Caki2 (cell line): ENCODE measurements at places on chromosomes 4 and X.

GRCh38 chrX:8946563-8946962 lies 87.4 kb downstream of the FAM9B start:
- DNase-seq: no peak

DNA sequence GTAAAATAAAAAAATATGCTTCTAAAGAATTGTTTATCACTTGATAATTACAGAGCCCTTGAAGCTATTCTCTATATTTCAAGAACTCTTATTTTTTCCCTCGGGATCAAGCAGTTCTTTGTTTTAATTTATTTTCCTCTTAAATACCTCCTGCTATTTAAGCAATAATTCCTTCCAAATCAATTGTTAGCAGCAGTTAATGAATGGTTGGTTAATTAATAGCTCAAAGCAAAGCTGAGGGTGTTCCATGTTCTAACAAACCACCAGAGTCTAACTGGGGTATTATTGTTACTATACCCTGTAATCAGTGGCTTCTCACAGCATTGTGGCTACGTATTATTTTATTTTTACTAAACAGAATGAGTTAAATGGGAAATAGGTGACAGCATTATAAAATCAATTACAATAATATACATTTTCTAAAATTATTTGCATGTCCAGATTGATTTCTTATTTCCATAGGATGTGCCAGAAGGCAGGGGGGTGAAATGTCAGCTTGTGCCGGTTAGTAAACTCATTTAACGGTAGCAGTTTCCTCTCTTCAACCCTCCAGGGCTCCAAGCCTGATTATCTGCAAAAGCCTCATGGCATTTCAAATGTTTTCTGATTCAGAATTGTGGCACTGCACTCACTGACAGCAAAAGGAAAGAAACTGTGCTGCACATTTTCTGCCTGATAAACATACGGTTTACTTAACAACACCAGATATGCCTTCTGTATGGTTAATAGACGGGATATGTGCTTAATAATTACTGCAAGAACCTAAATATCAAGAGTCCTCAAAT lies 286.9 kb upstream of the EMCN start:
- no peak for DNase-seq

DNA sequence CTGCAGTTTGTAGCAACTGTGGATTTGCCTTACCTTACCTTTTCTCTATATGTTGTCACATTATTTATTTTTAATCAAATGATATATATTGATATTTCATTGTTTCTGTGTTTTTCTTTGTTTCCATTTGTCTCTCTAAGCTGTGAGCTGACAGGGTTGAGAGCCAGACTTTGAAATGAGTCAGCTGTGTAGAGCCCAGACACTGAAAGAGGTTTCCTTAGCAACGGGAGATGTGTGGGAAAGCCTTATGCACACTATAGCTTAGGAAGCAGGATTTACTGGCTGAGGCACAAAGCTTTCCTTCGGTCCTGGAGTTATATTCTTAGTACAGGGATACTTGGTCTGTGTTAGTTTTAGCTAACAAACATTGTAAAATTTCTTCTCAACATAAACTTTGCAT lies 192.2 kb downstream of the FGF13 start:
- no peak for DNase-seq

DNA sequence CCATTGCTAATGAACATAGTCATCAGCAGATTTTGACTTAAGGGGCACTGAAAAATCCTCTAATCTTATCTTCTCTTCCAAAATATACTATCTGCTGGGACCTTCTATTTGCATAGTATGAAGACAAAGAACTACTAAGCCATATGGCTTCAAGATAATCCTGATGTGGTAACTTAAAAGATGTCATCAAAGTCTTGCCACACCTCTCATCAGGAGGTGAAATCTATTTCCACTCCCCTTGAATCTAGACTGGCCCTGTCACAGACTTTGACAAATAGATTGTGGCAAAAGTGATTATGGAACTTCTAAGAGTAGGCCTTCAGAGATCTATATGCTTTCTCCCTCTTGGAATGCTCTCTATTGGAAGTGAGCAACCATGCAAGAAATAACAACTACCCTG lies 27.3 kb upstream of the TET2 start:
- DNase-seq: no peak

DNA sequence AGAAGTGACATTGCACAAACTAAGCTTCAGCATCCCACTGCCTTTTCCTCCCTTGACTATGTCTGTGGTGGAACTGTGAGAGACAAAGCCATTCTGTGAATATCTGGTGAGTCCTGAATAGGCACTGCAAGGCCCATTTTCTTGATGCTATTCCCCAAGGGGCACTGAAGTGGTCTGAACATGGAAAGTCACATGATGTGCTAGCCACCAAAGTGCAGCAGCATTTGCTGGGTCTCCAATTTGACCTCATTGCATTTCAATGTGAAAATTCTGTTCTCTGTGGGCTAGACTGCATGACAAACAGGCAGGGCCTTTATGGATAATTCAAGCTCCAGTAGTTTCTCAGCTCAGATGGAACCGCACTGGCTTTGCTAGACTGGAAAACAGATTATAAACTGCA lies 627.4 kb upstream of the BOD1L1 start:
- DNase-seq: no peak

DNA sequence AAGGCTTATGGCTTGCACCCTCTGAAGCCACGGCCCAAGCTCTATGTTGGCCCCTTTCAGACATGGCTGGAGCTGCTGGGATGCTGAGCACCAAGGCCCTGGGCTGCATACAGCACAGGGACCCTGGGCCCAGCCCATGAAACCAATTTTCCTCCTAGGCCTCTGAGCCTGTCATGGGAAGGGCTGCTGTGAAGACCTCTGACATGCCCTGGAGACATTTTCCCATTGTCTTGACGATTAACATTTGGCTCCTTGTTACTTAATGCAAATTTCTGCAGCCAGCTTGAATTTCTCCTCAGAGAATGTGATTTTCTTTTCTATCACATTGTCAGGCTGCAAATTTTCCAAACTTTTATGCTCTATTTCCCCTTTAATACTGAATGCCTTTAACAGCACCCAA lies 844.7 kb downstream of the PCDH18 start:
- DNase-seq: no peak

GRCh38 chrX:140432346-140433175 lies 72.3 kb downstream of the SOX3 start:
- no peak for DNase-seq

GRCh38 chrX:18753631-18754030 lies 46.2 kb downstream of the PPEF1 start:
- DNase-seq: no peak

DNA sequence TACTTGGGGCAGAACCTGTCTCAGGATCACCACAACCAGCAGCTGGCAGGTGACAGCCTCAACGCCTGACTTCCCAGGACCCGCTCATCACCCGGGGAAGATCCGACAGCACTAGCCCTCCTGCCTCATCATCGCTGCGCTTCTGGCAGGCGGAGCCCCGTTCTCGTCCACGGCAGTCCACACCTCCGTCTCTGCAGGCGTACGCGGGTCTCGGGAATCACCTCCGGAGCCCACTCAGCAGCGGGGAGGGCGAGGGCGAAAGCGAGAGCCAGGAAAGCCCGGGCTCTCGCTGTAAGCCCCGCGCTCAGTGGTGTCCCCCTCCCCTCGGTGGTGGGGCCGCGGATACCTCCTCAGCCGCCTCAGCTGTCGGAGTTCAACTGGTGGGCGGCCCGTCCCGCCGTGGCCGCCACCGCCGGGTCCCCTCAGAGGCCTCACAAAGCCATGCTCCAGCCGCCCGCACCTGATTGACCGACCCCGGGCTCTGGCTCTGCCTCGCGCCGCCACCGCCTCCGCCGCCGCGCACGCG lies 518 bp upstream of the CNKSR2 start:
- no peak for DNase-seq
